ENCODE measurements at places on chromosomes 4 and X. TPM values are rescaled to one million over a fixed set of nuclear protein-coding genes. Genes with fewer than 3 reads are reported as not detected.

DNA sequence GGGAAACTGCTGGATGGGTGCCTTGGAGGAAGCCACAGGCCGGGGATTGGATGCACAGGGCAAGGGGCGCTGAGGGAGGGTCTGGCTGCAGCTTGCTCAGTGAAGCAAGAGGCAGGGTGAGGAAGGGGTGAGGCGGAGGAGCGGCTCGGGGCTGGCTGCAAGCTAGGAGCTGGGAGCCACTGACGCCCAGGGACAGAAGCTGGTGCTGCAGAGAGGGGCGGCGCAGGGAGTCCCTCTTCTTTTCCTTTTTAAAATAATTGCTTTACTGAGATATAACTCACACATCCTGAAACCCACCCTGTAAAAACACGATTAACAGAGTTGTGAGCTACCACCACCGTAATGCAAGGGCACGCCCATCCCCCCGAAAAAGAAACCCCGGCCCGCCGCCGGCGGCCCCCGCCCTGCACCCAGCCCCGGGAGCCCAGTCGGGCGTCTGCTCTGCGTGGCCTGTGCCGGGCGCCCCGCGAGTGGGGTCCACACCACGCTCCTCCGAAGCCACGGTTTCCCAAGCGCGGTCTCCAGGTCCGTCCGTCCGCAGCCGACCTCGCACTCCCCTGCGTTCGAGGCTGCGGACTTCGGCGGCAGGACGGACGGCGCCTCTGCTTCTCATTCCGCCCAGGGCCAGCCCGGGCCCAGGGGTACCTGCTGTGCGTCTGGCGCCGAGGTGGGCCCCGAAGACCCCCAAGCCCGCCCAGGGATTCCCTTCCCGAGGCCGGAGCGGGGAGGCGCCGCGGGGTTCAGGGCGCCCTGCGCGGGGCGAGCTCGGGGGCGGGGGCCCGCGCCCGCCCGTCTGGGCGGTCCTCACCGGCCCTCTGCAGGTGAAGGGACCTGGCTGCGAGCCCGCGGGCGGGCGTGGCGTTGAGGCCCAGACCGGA is 866 bp upstream of the UVSSA start:
- peak; percentile 23 for DNase-seq

DNA sequence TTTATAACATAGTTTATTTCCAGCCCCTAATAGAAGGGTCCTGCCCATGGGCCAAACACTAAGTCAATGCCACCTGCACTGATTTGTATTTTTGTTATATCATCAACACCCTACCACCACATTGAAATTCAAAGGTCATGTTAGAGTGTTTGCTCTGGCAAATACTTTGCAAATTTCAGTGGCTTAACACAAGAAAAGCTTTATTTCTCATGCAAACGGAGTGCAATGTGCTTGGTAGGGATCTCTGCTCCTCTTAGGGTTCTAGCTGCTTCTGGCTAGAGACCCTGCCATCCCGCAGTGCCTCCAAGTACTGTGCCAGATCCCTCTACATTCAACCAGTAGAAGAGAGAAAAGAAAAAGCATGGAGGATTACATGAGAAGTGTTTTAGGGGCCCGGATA is 230.8 kb upstream of the TET2 start:
- DNase-seq, result no peak

DNA sequence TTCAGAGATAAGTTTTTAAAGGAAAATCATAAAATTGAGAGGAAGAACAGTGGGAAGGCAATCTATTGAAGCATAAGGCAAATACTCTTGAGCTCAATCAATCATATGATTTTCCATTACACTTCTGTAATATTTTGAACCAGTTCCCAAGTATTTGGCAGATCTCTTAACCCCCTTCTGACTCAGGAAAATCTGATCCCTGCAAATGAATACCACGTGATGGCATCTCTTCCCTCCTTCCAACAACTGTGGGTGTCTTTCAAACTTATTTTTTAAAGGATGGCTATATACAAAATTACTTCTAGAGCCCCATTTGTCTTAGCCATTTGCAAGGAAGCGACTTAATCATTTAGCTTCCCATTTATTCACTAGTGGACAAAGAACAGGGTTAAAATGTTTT is 41.9 kb downstream of the AMOT start:
- DNase-seq, result no peak

DNA sequence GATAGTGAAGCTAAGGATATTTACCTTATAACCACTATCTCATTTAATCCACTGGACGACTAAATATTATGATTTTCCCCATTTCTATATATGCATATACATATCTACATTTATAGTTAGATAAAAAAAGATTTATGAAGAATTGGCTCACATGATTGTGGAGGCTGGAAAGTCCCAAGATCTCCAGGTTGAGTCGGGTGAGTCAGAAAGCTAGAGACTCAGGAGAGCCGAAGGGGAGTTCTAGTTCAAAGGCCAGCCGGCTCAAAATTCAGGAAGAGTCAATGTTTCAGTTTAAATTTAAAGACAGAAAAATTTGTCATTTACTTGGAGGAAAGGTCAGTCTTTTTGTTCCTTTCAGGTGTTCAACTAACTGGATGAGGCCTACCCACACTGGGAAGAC is 158.2 kb upstream of the CPEB2 start:
- no peak for DNase-seq

DNA sequence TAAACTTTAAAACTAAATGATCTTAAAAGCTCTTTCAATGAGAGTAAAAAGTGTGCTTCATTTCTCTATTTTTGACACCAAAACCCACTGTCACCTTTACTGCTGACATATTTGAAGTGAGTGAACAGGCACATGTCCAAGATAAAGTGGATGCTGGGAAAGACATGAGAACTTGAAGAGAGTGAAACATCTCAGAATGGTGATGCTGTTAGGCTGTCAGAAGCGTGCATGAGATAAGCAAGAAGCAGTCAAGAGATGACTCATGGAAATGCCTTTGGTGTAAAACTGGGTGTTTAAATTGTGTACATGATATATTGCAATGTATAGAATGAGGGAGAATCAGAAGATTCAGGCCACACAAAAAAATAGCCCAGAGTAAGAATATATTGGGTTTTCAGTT is 21.8 kb upstream of the GBA3 start:
- no peak for DNase-seq

GRCh38 chrX:1727531-1728027 is 112.7 kb downstream of the ASMT start:
- DNase-seq, result peak; percentile 3

DNA sequence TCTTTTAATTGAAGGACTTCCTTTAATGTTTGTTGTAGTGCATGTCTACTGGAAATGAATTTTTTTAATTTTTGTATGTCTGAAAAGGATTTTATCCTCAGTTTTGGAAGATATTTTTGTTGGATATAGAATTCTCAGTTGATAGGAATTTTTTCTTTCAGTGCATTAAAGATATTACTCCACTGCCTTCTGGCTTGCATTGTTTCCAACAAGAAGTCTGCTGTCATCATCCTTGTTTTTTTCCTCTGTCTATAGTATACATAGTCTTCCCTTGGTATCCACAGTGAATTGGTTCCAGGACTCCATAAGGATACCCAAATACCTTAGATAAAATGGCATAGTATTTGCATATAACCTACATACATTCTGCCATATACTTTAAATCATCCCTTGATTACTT is 33.5 kb downstream of the SCD5 start:
- no peak for DNase-seq

DNA sequence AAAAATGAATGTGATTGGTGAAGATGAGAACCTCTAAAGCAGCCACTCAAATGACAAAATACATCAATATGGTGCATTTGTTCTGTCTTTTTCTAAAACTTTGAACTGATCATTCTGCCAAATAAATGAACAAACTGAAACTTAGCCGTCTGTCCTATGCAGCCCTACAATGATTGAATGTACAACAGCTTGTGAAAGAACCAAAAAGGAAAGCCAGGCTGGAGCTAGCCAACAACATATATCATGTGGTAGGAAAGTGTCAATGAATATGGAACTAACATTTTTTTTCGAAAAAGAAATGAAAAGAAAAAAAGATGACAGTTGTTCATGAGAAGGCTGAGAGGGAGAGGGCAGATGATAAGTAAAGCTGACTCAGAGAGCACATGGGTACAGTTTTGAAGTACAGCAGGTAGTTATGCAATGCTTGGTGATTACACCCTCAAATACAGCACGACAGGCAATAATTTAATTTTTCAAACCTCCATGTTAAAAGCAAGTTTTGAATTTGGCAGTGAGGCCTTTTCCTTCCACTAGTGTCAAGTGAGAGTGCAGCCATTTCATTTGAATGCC is 21.2 kb upstream of the SLC7A11 start:
- DNase-seq, result no peak

- no peak for DNase-seq
Measured at GRCh38 chr4:72919937-72920336, 149.6 kb downstream of the COX18 start.

DNA sequence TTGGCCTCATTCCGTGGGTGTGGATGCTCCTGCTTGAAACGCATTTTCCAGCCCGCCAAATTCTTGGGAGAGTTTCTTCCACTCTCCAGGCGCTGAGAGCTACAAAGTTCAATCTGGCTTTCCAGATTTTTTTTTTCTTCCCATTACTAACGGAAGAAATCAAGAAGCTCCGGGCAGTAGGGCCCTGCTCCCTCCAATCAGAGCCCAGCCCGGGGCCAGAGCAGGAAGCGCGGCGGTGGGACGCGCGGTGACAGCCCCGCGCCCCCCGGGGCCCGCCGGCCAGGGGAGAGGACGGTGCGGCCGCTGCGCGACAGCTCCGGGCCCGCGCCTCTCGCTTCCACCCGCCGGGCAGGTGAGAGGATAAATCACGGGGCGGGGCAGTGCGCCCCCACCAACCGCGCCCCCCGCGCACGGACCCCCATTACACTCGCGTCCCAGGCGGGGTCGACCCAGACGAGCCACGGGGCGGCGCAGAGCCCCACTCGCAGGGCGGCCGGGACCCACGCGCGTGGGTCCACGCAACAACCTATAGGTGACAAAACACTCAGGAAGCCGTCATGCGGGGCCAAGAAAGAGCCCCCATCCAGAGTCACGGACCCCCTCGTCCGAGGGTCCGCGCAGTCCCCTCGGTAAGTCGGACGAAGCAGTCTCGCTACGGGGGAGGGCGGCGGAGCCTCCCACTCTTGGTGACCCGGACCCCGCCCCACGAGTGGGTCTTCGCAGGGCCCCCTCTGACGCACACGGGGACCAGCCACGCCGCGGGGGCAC is 868 bp downstream of the AFAP1 start:
- no peak for DNase-seq

DNA sequence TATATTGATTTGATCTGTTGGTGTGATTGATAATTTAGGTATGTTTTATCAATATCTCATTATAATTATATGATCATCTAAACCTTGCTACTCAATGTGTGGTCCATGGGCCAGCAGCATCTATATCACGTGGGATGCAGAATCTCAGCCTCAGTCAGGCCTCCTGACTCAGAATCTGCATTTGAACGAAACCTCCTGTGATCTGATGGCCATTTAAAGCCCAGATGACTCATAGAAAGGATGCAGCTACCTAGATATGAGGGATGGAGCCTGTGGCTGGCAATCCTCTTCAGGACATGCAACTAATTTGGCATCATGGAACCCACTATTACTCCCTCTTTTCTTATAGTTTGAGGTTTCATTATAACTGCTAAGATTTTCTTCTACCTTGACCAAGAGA is 11.3 kb upstream of the CHRNA9 start:
- DNase-seq, result no peak

DNA sequence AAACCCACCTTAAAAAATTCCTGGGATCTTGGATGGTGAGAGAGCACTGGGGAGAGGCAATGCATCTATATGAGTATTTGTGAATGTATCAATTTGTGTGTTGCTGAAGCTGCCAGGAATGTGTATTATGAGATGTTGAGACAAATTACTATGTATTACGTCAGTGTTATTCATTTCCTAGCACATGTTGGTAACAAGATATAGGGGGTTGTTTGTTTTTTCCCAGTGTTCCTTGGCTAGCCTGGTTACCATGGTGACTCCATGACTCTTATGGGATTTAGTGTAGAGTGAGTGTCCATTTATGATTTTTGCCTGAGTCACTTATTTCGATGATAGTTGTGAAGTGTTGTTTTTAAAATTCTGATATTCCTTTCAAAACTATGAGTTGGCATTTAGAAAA is 65.6 kb downstream of the RAB40A start:
- peak; percentile 93 for DNase-seq

- DNase-seq, result no peak
Measured at GRCh38 chrX:65671286-65671685, 3.8 kb downstream of the MSN start.

GRCh38 chrX:24168807-24169206 is 19.3 kb downstream of the ZFX start:
- DNase-seq, result no peak

DNA sequence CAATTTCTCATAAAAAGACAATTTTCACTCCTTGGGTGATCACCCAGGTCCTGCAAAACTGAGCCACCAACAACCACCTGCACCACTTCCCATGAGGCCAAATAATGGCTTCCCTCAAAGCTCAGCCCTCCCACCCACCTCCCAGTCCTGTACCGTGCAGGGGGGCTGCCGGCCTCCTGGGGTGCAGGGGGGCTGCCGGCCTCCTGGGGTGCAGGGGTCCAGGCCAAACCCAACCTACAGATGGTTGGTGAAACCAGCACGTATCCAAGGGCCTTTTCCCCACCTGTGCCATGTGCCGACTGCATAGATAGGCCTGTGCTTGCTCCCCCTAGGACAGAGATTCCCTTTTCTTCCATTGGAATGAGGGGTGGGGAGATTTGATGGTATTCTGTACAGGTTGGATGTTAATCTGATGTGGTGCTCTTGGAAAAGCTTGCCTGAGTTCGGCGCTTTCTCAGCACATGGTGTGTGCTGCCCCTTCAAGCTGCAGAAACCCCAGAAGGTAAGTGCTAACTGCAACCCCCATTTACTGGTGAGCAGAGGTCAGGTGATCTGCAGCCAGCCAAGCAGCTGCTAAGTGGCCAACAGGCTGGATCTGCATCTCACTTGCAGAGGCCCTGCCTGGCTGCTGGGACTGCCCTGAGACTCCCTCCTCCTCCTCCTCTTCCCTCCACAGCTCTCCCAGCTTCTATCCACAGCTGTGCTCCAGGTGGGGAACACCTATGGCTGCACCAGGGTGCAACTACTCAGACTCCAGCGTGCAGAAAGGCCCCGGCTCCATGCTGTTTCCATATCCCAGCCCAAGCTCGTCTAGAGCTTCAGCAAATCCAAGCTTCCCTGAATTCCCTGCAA is 38.8 kb downstream of the FRG1 start:
- DNase-seq, result no peak

DNA sequence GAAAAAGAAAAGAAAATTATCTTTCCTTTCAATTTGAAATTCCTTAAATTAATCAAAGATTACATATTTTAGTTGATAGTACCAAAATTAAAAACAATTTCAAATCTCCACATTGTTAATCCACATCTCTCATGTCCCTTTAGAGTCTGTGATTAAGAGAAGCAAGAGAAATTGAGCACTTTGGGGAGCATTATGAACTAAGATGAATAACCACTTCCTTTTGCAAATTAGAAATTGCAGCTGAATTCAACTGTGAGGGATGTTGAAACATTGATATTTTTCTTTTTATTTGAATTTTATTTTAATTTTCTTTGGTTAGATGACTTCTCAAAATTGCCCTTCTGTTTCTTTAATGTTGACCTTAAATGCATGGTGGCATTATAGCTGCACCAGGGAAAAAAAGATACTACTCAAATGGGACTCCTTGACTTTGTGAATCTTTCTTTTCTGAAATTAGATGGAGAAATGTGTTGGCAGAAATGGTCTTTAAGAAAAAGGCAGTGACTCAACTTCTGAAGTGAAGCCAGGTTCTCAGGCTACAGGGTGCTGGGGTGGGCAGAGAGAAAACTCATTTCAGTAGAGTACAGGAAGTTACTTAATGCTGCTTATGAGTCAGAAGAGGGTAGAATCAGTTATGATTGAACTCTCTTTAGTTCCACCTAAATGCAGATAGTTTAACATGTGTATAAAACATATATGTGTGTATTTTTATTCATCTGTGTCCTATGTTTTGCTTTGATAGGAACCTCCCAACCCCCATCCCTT is 92.0 kb upstream of the TNIP3 start:
- DNase-seq, result peak; percentile 90

The GUCY1B1 gene
- total RNA-seq, result not detected
